ENCODE measurements at places on chromosomes 6 and 20. TPM values are rescaled to one million over a fixed set of nuclear protein-coding genes. Genes with fewer than 3 reads are reported as not detected.

The STX7 gene
- 17.3 TPM for total RNA-seq

The CTAGE9 gene
- total RNA-seq = not detected

The PLEKHG1 gene
- 1.3 TPM for total RNA-seq

The TMEM170B gene
- 0.66 TPM for total RNA-seq

- no peak for DNase-seq
Measured at GRCh38 chr6:2854396-2854982, 12.8 kb upstream of the SERPINB1 start.

DNA sequence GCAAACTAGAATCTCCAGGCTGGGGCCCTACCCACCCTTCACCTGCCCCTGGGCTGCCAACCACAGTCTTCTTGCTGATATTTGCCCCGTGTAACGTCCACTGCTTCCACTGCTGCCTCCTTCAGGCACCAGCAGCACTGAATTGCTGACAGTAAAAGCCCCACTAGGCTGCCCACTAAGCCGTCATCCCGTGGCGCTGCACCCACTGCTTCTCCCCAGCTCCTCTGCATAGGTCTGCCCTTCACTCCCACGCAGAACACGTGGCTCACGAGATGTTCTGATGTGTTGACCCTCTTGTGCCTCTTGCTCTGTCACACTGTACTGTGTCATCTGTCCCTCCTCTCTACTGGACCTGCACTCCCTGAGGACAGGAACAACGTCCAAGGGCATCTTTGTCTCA is 86.3 kb upstream of the HIVEP1 start:
- no peak for DNase-seq

GRCh38 chr6:79868098-79868722 is 79.1 kb downstream of the ELOVL4 start:
- peak; percentile 80 for DNase-seq

GRCh38 chr6:35969646-35970045 is 48.7 kb upstream of the SRPK1 start:
- DNase-seq = no peak

- peak; percentile 24 for DNase-seq
Measured at GRCh38 chr6:155313602-155314091, 637 bp downstream of the TFB1M start.

DNA sequence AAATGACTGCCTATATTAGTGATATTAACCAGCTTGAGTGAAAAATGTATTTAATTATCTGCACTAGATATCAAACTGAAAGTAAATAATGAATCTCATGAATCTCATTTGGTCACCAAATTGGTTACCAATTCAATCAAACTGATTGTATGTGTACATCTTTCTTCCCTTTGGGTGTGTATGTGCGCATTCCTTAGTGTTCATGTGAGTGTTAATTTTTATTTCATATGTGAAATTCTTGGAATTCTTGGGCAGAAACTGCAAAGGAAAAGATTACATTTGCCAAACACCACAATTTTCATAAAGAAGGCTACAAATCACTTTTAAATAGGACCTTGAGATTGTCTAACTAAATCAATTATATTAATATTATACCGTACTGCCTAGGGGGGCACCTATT is 648.4 kb upstream of the MARCKS start:
- no peak for DNase-seq
